Fibroblast of lung (primary cell): ENCODE measurements at places on chromosomes 11 and 22.

- DNase-seq = no peak
Observed at GRCh38 chr11:88101881-88102597, 73.2 kb downstream of the RAB38 start.

DNA sequence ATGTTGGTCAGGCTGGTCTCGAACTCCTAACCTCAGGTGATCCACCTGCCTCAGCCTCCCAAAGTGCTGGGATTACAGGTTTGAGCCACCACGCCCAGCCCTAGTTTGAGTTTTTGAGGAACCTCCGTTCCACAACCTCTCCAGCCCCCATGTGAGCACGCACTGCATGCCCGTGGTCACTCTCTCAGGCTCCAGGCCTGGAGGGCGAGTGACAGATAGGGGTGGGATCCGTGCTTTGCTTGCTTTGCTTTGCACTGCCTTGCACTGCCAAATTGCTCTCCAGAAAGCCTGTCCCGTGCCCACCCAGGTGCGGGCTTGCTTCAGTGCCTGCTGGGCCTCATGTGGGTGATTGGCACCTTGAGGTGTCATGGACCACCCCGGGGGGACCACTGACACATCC is 29.9 kb downstream of the FGF4 start:
- DNase-seq = no peak

- no peak for DNase-seq
Observed at GRCh38 chr22:27443306-27443705, 358.2 kb downstream of the MN1 start.

- no peak for DNase-seq
Observed at GRCh38 chr11:62054484-62055121, 69.2 kb upstream of the INCENP start.

GRCh38 chr22:38353142-38353629 is 36.0 kb upstream of the CSNK1E start:
- DNase-seq = peak; percentile 31

GRCh38 chr11:110710628-110711381 is 1.4 kb downstream of the ARHGAP20 start:
- peak; percentile 43 for DNase-seq

DNA sequence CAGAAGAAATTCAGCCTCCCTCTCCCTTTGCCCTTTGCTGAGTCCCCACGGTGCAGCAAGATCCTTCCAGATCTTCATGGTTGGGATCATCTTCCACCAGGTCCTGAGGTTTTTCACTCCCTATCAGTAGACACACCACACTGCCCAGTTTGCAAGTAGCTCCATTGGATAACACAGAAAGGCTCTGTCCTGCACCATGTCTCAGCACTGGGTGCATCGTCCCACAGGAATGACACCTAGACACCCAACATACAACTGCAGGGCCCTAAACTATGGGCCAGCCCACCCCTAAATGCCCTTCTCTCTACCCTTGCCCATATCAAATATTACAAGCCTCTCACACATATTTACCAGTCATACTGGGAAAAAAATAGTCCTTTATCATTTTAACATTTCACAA is 9.4 kb downstream of the KLHL22 start:
- DNase-seq = no peak

DNA sequence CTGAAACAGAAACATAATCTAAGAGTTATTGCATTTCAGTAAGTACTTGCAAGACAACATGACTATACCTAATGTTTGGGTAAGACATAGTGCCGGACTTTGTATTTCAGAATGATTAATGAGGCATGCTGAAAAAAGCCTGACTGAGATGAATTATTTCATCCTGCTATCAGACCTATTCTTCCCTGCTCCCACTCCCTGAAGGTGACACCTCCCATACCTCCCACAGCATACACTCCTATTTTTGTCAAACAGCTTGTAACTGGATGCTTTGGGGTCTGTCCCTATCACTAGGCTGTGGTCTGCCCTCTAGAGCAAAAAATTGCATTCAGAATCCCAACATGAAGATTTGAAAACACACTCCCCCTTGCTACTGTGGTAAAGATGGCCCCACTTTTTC is 10.9 kb upstream of the SCN3B start:
- DNase-seq = no peak

DNA sequence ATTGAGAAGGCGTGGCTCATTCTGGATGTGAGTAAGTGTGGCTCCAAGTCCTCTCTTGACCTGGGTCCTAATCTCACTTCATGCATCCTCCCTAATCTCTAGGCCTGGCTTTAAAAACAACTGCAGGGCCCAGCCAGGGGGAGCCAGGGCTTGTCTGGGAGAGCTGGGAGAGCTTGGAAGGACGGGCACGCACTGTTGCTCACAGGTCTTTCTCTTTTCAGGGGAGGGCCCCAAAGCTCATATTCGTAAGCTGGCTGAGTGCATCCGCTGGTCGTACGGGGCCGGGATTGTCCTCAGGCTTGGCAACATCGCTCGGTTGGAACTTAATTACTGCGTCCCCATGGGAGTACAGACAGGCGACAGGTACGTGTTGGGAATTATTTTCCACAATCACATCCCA is 34.1 kb upstream of the PARVB start:
- DNase-seq = no peak

DNA sequence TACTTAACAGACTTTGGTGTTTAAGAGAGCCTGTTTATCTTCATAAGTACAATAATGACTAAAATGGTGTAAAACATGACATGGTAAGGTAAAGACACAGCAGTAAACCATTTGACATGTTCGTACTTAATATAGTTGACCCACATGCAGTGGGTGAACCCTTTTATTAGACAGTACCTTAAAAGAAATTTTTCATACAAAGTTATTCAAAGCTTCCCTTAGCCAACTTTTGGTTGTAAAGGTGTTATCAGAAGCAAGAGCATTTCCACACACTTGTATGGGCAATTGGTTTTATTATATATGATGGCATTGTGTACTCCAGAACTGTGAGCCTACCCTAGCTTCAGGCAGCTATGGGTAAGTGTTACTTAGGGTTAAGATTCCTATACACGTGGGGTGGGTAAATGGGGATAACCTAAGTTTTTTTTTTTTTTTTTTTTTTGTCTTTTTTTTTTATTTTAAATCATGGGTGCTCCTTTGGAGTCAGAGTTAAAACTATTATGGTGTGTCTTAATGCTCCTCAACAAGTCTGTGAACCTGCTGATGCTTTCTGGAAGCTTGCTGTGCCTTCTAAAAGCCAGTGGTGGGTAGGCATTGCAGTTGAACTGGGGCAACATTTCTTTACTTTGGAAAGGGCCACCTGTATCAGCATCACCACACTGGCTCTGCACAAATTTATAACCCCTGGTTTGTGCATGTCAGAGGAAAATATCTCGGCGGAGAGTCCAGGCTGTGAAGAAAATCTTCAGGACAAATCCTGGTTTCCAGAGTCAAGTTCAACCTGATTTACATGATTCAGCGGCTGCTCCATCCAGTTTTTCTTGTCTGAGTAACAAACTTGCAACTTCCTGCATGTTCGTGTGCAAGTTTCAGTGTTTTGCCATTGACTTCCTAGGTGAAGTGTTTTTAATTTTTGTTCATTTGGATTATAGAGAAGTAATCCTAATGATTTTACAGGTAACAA is 3.3 kb downstream of the PCF11 start:
- peak; percentile 46 for DNase-seq

GRCh38 chr11:11813288-11813962 is 28.3 kb upstream of the USP47 start:
- DNase-seq = peak; percentile 98

DNA sequence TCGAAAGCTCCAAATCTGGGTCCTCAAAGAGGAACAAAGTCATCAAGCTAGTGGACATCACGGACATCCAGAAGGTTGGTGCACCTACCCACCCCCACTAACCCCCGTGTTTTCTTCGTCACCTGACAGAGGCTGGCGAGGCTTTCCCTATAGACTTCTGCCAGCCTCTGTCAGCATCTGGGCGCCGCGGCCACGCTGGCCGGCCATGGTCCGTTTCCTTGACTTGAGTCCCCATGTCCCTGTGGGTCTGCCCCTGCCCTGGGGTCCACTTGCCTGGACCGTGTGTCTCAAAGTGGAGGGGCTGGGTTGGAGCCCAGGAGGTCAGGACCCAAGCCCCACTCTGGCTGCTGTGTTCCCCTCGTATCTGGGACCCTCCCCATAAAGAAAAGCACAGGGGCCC is 55.3 kb downstream of the GRAMD4 start:
- DNase-seq = no peak

DNA sequence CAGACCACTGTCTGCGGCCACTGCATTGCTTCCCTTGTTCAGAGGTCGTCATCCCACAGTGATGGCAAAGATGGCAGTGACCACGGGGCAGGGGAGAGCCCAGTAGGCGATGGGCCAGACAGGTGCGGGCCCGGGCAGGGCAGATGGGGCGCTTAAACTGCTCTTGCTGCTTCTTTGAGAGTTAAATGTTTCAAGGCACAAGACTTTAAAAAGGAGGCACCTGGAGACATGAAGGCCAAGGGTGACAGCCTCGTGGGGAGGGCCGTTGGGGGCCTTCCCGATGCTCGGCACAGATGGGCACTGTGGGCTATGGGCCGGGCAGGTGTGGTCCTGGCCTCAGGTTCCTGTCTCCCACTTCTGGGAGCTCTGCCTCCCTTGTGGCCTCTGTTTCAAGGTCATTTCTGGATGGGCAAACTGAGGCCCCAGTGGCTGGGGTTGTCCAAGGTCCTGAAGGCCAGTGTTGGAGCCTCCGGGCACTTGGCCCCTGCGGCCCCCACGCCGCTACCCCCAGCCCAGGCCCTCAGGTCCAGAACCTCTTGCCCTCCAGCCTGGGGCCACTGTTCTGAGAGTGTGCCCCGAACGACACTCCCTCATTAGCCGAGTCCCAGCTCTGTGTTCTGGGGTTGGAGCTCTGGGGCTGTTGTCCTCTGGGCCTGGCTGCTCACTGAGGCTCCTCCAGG is 16.9 kb upstream of the CCDC188 start:
- no peak for DNase-seq

- no peak for DNase-seq
Observed at GRCh38 chr11:94271885-94272372, 32.5 kb upstream of the IZUMO1R start.

- DNase-seq = peak; percentile 48
Observed at GRCh38 chr11:9263840-9264315, 1.3 kb downstream of the DENND5A start.

DNA sequence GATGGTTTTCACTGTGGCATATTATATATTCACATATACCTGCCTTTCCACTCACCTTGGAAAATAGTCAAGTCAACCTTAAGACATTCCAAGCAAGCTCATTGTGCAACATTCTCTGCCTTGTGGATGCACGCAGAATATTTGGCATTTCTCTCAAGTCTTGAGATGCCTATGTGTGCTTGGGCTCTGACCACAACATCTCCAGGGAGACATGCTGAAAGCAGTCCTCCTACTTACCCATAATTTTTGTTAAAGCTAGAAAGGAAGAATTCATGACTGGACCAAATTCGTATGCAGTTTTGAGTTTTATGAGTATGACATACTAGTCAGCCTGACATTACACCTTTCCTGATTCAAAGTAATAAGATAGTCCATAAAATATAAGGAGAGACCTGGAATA is 684.0 kb downstream of the OPCML start:
- no peak for DNase-seq

GRCh38 chr11:40958707-40959106 is 500.7 kb downstream of the LRRC4C start:
- DNase-seq = no peak

DNA sequence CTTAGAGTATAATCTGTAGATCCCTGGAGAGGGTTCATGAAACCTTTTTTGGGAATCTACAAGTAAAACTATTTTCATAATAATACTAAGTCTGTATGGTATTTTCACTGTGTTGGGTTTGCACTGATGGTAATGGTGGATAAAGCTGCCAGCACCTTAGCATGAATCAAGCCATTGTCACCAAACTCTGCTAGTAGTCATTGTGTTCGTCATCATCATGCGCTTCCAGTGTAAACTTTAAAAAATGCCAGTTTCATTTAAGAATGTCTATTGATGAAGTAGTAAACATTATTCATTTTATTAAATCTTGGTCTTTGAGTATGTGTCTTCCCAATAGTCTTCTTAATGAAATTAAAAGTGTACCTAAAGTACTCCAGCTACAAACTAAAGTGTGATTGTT is 15.0 kb downstream of the ALKBH3 start:
- DNase-seq = no peak

- DNase-seq = no peak
Observed at GRCh38 chr11:112759418-112759817, 201.8 kb upstream of the NCAM1 start.

DNA sequence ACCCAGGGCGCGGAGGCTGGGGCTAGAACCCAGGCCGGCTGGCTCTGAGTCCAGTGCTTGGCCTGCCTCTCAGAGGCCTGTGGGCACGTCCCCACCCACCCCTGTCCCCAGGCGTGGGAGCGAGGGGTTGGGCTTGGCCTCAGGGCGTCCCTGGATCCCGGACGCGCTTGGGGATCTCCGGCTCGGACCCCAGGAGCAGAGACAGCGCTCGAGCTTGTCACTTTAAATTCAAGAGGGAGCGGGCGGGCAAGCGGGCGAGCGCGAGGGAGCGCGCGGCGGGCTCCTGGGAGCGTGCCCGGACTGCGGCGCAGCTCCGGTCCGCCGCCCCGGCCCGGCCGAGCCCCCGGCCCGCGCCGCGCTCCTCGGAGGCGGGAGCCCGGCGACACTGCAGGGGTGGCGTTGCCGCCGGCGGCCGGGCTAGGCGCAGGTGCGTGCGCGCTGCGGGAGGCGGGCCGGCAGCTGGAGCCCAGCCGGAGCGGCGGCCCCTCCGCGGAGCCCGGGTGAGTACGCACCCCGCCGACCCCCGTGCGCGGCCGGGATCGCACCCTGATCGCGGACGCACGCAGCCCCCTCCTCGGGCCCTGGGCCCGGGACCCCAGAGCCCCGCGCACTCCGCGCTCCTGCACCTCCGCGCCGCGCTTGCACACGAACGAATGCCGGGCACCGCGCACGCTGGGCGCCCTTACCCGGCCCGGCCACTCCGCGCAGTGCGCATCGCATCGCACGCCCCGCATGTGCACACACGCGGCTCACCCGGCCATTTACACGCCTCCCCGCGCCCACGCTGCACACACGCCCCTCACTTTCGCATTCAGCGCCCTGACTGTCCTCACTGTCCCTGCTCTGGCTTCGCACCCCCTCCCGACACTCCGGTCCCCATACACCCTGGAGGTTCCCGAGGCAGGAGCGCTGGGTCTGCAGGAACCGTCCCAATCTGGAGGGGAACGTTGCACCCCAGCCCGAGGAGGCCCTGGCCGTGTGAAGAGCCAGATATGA is at the start of gene SYT12:
Gene SYT12, plus strand, starts transcription at position 174 of the 996 bp plus-strand sequence. CDS start 7,011 bp downstream, outside the sequence.
- peak; percentile 45 for DNase-seq

- peak; percentile 31 for DNase-seq
Observed at GRCh38 chr11:110948112-110948511, 235.9 kb upstream of the ARHGAP20 start.

DNA sequence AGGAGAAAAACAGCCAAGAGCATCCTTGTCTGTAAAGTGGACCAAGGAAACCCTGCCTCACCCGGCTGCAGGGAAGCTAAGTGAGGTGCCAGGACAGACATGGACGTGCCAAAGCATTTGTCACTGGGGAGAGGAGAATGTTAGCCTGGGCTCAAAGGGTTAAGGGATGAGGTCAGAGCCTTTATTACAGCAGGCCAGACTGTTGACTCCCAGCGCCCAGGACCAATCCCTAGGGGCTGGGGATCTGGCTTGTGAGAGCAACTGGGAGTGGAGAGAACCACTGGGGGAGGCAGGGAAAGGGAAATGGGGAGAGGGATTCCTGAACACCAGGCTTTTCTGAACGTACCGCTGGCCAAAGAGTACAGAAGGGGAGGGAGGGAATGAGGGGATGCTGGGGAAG is 2.6 kb downstream of the CHRM1 start:
- no peak for DNase-seq

GRCh38 chr22:34102633-34103032 is 182.4 kb upstream of the LARGE1 start:
- DNase-seq = no peak
